Activated naive CD4-positive, alpha-beta T cell treated with anti-CD3 and anti-CD28 coated beads, Interleukin-2, amount 10 ng/mL, durations not matched to agents 5 hours and 36 hours (primary cell): ENCODE measurements at places on chromosomes 16 and 17. TPM values are rescaled to one million over a fixed set of nuclear protein-coding genes. Genes with fewer than 3 reads are reported as not detected.

RTN4RL1 gene
- 0.84 TPM for total RNA-seq

ICAM2 gene
- total RNA-seq = 124 TPM

MYO15B gene
- 32.0 TPM for total RNA-seq

ERBB2 gene
- 5.3 TPM for total RNA-seq

CX3CL1 gene
- total RNA-seq = not detected

TOX3 gene
- total RNA-seq = not detected

CTRL gene
- 5.5 TPM for total RNA-seq

SHPK gene
- 9.6 TPM for total RNA-seq

TAC4 gene
- total RNA-seq = not detected

CES3 gene
- 4.8 TPM for total RNA-seq

B9D1 gene
- 2.7 TPM for total RNA-seq
